ENCODE measurements at places on chromosomes 11 and 22.

DNA sequence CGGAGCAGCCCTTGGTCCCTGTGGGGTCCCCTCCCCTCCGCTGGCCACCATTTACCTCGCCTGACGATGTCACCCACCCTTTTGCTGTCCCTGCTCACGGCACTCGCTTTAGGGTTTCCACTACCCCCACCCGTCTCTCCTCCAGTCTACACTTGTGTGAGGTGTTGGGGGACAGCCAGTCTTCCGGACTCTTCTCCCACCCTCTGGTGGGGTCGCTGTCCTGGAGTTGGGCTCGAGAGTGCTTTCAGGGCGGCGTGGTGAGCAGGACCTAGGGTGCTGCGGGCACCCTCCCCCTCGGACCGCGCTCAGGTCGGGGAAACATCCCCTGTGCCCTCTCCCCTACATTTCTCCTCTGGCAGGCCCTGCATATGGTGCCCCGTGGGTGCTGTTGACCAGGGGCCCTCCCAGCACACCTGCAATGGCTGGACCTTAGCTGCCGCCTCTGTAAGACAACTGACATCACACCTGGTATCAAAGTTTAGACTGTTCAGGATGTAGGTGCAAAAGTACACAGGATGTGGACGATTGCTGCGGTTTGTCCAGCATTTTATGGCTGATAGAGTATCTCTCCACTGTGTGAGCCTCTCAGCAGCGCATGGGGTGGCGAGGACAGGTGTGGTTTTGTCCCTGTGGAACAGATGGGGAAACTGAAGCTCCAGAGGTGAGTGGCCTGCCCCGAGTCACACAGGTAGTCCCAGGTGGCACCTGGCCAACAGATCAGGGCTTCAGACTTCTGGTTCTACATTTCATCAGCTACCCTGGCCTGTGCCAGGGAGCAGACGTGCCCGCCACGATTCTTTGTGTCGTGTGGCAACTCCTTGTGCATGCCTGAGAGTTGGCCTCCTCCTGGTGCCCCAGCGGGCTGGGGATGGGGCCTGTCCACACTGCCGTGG, 1.2 kb downstream of the GRK2 start:
- no peak for DNase-seq

- no peak for DNase-seq
Measured at GRCh38 chr11:69965821-69966582, 112.1 kb upstream of the ANO1 start.

DNA sequence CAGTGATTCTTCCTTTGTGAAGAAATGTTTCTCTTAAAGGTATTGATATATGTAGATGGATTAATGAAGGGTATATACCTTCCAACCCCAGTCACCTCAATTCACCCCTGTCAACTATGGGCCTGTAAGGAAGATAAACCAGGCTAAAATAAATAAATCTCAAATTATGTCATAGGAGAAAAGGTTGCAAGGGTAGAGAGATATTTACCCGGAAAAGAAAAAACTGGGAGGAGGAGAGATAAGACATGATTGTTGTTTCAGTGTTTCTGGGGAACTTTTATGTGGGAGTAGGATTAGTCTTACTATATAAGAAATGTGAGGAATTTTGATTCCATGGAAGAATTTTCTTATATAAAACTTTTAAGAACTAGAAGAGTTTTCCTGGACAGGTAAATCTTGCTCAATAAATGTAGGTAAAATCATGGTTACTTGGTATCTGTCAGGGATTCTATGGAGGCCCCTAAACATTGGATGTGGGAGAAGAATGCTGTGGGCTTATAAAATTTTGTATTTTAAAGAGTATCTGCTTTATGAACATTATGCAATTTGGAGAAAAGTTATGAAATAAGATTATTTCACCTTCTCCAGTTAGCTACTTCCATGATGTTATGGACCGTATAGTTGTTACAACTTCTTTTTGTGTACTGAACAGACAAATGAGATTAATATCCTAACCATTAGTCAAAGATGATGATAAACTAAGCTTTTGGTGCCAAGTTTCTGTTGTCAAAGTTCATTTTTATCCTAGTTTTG, 6.4 kb downstream of the YAP1 start:
- DNase-seq: no peak

- no peak for DNase-seq
Measured at GRCh38 chr11:15234796-15235195, 120.1 kb downstream of the INSC start.

- DNase-seq: no peak
Measured at GRCh38 chr11:120133216-120134105, 4.5 kb downstream of the TRIM29 start.
